Neural crest cell (in vitro differentiated cells): ENCODE measurements at places on chromosomes 2 and 18. TPM values are rescaled to one million over a fixed set of nuclear protein-coding genes. Genes with fewer than 3 reads are reported as not detected.

GRCh38 chr2:86566158-86566820, 3.0 kb upstream of the CHMP3 start:
- no peak for DNase-seq

- DNase-seq, result peak; percentile 57
Observed at GRCh38 chr2:102449370-102449974, 23.6 kb upstream of the SLC9A4 start.

TMX3 gene
- 47.5 and 48.7 TPM in 2 replicates for total RNA-seq

GRCh38 chr2:195312662-195313061, 344.4 kb upstream of the SLC39A10 start:
- DNase-seq, result no peak

DNA sequence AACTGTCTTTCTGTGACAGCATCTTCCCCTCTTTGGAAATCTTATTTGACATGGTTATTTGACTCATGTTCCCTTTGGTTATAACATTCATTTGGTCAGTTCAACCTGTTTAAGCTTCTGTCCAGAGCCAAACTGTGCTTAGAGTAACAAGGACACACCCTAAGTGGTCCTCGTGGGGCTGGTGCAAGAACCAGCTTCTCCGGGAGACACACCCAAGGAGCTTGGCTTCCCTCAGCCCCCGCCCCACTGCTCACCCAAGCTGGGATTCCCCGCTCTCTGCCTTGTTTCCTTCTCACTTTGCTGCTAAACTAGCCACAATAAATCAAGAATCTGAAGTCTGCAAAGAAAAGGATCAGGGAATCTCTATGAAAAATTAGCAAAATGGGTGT, 1.4 kb downstream of the SCYGR3 start:
- DNase-seq, result no peak

- DNase-seq, result no peak
Observed at GRCh38 chr2:237861875-237862527, 2.6 kb downstream of the RAMP1 start.

- DNase-seq, result no peak
Observed at GRCh38 chr18:57730146-57730545, 73.0 kb downstream of the ATP8B1 start.

DNA sequence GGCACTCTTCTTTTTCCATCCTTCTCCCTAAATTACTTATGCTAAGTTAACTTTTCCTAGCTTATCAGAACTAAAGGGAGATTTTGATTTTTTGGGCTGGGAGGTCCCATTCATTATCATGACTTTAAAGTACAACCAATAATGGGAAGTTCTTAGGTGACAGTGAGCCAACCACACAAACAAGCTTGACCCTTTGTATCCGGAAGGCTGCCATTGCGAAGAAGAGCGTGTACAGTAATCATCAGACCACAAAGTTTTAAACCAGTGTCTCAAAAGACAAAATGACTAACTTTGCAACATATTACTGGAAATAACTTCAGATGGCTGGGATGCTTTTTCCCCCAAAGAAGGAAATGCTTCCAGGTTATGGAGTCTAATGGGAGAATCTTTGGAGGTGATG, 298.1 kb downstream of the TGIF1 start:
- no peak for DNase-seq
